ENCODE measurements at places on chromosomes 12 and 14.
A peak's percentile ranks its signal among the peaks of the same experiment; 100 is the strongest.

DNA sequence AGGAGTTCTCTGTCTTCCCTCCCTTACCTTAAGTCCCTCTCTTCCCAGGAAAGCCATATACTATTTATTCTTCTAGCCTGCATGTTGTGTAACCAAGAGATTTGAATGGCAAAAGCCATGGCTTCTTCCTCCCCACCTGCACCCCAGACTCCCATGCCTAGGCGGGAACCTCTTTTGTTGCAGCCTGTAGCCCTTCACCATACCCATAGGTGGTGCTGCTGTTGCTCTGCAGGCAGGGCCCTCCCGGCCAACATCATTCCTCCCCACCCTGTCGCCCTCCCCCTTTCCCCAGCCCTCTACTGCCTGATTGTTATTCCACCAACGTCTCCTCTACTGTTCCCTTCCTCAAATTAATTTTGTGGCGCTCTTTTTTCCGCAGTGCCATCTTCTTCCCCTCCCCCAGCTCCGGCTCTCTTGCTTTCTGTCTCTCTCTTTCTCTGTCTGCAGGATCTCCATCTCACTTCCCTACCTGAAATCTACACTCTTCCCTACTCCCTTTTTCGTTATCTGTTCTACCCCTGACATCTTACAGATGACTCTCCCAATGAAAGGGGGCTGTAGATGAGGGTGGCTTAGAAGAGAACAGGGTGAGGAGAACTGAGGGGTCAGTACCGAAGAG, 13.8 kb downstream of the NGDN start:
- DNase-seq = peak; percentile 60

DNA sequence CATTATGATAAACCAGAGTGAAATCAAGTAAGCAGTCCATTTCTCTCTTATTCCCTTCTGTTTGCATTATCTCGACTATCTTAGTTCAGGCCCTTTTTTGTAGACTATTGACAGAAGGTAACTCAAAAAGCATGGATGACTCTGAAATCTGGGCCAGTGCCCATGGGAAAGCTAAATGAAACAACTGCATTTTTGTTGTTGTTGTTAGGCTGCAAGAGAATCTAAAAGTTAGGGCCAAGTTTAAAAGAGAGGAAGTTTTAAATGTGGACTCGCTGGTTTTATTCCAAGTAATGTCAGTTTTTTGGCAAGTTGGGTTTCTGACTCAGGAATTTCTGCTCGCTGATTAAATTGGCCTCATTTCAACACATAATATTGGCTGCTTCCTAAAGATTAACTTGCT, 201.1 kb downstream of the PIK3C2G start:
- DNase-seq = no peak

GRCh38 chr12:43293396-43293795, 258.6 kb downstream of the ADAMTS20 start:
- DNase-seq = no peak

- DNase-seq = no peak
Measured at GRCh38 chr14:76484355-76484754, 108.4 kb downstream of the ESRRB start.

DNA sequence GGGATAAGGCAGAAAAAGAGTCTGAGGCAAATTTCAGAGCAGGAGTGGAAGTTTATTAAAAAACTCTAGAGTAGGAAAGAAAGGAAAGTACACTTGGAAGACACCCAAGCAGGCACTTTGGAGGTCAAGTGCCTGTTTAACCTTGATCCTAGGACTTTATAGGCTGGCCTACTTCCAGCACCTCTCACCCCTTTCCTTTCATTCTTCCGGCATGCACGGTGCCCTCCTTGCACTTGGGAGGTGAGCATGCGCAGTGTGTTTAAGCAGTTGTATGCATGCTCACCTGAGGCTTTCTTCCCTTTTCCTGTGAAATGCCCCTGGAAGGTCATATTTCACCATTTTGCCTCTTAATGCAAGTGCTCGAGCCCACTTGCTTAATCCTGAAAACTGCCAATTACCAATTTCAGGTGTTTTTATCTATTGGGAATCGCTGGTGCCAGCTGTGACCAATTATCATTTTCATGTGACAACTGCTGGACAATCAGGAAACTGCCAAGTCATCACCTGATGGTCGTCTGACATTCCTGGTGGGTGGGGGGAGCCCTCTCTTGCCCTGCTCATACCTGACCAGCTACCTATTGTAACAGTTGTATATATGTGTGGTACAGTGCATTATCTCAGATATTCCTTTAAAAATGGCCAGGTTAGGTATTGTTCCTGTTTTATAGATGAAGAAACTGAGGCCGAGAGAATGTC, 53.5 kb downstream of the SUDS3 start:
- no peak for DNase-seq

DNA sequence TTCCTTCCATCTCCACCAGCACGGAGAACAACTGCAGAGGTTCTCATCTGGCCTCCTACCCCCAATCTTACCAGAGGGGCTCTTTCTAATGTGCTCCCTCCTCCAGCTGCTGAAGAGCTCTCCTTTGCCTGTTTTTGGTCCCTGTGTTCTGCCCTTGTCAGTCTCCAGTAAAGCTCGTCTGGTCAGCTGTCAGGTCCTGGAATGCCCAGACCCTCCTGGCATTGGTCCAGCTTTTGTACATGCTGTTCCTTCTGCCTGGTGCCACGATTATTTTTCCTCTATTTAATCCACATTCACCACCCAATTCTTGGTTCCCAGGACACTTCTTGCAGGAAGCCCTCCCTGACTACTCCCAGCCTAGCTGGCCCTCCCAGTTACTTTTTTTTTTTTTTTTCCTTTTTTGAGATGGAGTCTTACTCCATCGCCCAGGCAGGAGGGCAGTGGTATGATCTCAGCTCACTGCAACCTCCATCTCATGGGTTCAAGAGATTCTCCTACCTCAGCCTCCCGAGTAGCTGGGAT, 6.5 kb downstream of the SLC8B1 start:
- DNase-seq = no peak

DNA sequence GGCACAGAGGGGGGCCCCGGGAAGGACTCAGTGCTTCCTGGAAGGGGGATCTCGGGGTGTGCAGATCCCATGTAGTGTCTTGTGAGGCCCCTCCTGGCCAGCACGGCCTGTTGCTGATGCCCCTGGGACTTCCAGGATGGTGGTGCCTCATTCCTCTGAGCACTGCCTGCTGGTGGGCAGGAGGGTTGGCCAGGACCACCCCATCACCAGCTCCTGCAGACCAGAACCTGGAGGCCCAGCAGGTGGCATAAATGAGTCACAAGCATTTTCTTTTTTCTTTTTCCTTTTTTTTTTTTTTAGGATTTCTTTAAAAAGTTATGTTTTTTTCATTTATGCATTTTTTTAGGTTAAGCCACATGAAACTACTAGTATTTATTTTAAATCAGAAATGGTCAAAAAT, 8.0 kb downstream of the MMP17 start:
- no peak for DNase-seq

GRCh38 chr12:101697197-101697929, at the start of gene CHPT1:
Gene CHPT1, plus strand, starts transcription at chr12:101697640. Its CDS starts 222 bp downstream, at chr12:101697862.
- peak; percentile 55 for DNase-seq

- no peak for DNase-seq
Measured at GRCh38 chr14:91356181-91356763, 61.3 kb downstream of the CCDC88C start.

GRCh38 chr14:90061685-90062126, at the start of gene KCNK13:
Gene KCNK13, plus strand, starts transcription at chr14:90061994. Its CDS starts 212 bp downstream, at chr14:90062206.
- no peak for DNase-seq
